ENCODE measurements at places on chromosomes 5 and 9.

DNA sequence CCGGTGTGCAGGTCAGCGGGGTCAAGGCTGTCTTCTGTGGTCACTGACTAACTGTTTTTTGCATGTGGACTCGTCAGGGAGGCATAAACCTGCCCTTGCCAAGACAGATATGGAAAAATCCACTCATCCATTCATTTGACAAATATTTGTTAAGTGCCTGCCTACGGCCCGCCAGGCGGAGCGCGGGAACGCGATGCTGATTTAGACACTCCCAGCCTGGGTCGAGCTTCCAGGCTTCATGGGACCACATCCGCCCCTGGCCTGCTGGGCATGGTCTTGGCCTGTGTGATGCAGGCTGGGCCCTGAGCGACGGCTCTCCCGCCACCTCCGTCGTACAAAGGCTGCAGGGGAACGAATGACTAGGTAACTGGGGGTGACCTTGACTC is 18.1 kb downstream of the MYMK start:
- DNase-seq: peak; percentile 20

GRCh38 chr5:180959661-180960060 is 29.0 kb upstream of the BTNL3 start:
- DNase-seq: no peak

DNA sequence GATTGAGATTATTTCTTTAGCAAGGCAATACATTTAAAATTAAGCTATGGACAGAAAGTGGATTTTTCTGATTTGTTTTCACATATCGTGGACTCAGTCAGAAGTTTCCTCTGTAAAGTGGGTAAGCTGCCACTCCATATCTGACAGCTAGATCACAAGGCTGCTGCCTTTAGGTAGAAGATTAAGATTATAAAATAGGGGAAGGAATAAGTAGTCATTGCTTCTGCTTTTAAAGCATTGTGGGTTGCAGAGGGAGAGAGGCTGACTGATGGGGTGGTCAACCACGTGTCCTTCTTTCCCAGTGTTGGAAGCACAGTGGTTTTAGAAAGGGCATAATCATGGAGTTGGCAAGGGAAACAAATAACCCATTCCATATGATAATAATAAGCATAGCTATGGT is 74.3 kb upstream of the MOCS2 start:
- no peak for DNase-seq

DNA sequence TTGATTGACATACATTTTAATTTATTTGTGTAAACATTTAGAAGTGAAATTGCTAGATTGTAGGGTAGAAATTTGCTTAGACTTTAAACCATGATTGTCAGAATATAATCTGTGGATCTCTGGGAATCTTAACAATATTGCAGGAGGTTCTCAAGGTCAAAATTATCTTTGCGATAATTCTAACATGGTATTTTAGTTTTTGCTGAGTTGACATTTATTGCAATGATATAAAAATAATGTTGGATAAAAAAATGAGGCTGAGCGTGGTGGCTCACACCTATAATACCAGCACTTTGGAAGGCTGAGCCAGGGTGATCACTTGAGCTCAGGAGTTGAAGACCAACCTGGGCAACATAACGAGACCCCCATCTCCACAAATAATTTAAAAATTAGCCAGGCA is 70.3 kb upstream of the SGCD start:
- DNase-seq: no peak

GRCh38 chr5:171447226-171447625 is 27.8 kb downstream of the FGF18 start:
- no peak for DNase-seq

DNA sequence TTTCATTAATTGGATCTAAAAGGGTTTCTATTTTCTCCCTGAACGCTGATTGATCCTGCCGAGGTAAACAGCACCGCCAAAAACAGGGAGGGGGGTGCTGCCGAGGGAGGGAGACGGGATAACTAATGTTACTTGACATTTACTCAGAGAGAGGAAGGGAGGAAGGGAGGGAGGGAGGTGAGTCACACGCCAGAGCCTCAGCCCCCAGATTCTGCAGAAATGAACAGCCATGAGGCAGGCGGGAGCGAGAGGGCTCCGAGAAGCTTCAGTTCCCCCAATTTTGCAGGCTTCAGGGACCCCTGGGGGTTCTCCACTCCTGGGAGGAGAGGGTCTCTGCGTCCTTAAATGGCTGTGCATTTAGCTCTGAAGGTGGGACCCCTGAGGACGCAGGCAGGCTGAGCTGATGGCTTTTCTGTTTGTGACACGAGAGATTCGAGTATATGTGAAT is 59.1 kb upstream of the IER5L start:
- peak; percentile 28 for DNase-seq

GRCh38 chr9:35981699-35982098 is 23.7 kb upstream of the OR2S2 start:
- DNase-seq: no peak

DNA sequence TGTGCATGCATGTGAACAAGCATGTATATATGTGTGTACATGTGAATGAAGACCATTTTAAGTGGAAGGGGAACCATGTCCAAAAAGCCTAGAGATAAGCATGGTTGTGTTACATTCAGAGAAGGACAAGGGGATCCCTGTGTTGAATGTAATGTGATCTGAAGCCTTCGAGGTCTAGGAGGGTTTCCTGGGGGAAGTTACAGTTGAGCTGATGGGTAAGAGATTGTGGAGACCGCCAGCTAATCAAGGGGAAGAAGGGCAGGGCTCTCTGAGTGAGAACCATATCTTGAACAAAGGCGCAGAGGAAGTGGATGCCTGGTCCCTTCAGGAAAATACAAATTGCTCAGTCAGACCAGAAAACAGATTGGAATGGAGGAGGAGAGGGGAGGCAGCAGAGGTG is 45.5 kb upstream of the TNFSF15 start:
- no peak for DNase-seq

DNA sequence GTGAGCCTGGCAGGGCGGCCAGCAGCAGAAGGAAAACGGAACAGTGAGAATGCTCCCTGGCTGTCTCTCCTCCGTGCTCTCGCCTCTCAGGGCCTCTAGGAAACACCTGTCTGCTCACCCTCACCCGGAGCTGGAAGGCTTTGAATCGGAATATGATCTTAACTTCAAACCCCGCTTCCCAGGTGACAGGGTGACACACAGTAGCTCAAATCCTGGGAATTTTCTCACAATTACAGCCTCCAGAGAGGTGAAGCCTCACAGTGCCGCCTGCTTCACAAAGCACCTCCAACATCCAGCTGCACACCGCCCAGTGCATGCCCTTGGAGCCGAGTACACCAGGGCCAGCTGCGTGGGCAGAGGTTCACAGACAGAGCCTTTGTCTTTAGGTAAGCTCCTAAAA is 12.5 kb downstream of the SEC16A start:
- DNase-seq: no peak

DNA sequence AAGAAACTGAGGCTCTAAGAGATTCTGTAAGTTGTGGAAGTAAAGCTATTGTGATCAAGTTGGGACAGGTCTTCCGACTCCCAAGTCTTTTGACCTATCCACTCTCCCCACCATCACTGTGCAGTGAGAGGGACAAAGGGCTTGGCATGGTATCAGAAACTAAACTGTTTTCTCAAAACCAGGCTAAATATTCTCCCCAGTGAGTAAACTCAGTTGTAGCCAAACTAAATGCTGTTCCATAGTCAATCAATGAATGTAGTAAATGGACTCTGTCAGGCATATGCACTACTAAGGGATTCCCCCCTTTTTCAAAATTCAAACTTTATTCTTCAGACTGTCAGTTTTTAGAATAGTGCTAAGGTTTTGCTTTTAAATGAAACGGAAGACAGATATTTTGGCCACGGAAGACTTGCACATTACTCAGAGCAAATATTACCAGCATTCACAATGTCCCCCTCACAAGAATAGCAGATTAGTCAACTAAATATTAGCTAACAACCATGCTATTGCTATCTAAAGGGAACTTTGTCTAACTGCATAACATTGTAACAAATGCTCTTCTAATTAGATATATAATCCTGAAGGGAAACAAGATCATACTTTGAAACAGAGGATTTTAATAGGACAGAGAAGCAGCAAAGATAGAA is 7.1 kb downstream of the PRKAA1 start:
- DNase-seq: no peak

- no peak for DNase-seq
Observed at GRCh38 chr5:72007336-72008111, 99.8 kb upstream of the MAP1B start.
